Mucosa of descending colon (tissue), 3 donors: ENCODE measurements at places on chromosomes 7 and 10. TPM values are rescaled to one million over a fixed set of nuclear protein-coding genes. Genes with fewer than 3 reads are reported as not detected.

The KLF14 gene
- total RNA-seq: 0.19 TPM

The MAGI2 gene
- 1.9 TPM for total RNA-seq

The ITPRID1 gene
- 1.7 TPM for total RNA-seq

The ADCY1 gene
- 0.94 TPM for total RNA-seq

The GBX1 gene
- total RNA-seq: not detected

The CYTH3 gene
- 23.2 TPM for total RNA-seq

The ASZ1 gene
- total RNA-seq: not detected

The STEAP1 gene
- total RNA-seq: 24.6 TPM

The SUV39H2 gene
- 5.4 TPM for total RNA-seq

The PTPN20 gene
- total RNA-seq: 6.5 TPM

The GALNT17 gene
- 0.69 TPM for total RNA-seq

The CPXM2 gene
- 7.7 TPM for total RNA-seq

The ANKRD7 gene
- total RNA-seq: not detected

The LIPJ gene
- 0.12 TPM for total RNA-seq
